PC-9 (cell line): ENCODE measurements at places on chromosomes 1 and 21. TPM values are rescaled to one million over a fixed set of nuclear protein-coding genes. Genes with fewer than 3 reads are reported as not detected.

- DNase-seq, result peak; percentile 52
These were observed 32.1 kb upstream of the PLA2G5 start for GRCh38 chr1:20037877-20038276.

DNA sequence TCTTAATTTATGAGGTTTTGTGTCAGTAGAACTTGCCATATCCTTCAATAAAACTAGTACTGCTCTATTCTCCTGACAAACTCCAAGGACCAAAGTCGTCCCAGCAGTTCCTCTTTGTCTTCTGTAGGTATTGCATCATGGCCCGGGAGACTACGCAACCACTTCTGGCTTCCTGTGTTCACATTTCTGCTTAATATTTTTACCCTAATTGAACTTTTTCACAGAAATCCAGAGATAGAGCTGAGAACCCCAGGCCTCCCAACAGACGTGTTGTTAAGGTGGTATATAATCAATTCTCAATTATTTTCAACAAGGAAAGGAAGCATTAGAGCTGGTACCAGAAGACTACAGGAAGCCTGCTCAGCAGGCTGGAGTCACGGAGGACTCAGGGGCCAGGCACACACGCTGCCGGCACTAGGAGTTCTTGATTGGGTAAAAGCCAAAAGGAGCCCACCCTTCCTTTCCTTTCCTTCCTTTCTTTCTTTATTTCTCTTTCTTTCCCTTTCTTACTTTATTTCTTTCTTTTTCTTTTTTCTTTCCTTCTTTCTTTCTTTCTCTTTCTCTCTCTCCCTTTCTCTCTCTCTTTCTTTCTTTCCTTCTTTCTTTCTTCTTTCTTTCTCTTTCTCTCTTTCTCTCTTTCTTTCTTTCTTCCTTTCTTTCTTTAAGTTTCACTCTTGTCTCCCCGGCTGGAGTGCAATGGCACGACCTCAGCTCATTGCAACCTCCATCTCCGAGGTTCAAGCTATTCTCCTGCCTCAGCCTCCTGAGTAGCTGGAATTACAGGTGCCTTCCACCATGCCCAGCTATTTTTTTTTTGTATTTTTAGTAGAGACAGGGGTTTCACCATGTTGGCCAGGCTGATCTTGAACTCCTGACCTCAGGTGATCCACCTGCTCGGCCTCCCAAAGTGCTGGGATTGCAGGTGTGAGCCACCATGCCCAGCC lies 173.7 kb downstream of the ZBTB18 start:
- DNase-seq, result no peak

GRCh38 chr1:40049725-40050124 lies 9.2 kb downstream of the CAP1 start:
- DNase-seq, result no peak

DNA sequence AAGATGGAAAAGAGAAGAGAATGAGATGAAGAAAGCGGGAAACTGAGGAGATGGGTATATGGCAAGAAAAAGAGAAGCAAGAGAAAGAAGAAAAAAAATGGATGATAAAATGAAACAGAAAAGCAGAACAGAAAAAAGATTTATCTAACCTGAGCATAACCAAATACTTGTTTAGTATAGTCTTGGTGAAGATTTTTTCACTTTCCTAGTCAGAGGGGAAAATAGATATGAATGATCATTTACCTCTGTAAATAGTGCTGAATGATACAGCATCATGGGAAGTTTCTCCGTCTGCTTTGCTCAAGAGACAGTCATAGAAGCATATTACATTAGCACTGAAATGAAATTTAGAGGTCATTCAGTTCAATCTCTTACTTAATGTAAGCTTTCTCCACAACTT lies 36.1 kb upstream of the PLPPR4 start:
- no peak for DNase-seq

DNA sequence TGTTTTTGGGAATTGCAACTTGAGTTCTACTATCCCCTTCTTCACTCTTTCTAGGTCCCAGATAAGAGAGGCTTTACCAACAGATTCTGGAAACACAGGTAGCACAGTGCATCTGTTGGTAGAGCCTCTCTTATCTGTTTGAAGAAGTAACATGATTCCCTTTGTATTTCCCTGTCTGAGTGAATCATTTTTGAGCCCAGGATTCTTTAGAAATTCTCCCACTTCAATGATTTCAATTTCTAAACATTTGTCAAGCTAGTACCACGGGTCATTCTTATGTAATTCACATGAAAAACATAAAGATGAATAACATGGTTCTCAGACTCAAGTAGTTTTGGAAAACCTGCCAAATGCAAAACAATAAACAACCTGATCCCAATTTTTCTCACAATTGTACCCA lies 72.0 kb upstream of the DUSP10 start:
- DNase-seq, result no peak

GRCh38 chr1:60857851-60858250 lies 224.5 kb upstream of the NFIA start:
- no peak for DNase-seq

- no peak for DNase-seq
These were observed 50.2 kb downstream of the PCNX2 start for GRCh38 chr1:233245191-233245765.

DNA sequence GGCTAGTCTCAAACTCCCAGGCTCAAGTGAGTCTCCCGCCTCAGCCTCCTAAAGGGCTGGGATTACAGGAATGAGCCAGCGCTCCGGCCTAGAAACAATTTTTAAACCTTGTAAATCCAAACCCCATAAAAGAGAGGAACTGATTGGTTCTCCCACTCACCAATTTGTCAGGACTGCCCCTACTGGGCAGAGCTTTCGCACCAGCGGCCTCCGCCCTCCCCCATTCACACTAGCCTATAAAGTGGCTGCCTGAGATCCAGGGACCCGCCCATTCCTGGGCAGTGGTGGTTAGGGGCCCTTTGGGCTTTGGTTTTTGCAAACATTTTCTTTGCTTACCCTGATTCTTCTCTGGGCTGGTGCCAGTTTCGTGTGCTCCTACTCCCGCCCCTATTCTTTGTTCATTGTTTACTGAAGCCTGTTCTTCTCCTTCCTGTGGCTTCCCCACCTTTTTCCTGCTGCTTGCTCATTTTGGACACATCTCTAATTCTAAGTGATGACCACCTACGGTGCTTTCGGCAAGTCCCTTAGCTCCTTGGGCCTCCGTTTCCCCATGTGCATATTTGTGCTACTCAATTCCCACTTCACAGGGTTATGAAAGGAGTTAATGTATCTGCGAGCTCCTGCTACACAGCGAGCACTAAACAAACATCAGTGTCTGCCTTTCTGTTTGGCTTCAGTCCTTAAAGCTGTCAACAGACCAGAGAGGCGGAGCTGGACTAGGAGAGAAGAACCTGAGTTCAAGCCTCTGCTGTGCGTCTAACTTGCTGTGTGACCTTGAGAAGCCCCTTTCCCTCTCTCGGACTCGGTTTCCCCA lies 39.8 kb upstream of the CLIC4 start:
- DNase-seq, result peak; percentile 85

DNA sequence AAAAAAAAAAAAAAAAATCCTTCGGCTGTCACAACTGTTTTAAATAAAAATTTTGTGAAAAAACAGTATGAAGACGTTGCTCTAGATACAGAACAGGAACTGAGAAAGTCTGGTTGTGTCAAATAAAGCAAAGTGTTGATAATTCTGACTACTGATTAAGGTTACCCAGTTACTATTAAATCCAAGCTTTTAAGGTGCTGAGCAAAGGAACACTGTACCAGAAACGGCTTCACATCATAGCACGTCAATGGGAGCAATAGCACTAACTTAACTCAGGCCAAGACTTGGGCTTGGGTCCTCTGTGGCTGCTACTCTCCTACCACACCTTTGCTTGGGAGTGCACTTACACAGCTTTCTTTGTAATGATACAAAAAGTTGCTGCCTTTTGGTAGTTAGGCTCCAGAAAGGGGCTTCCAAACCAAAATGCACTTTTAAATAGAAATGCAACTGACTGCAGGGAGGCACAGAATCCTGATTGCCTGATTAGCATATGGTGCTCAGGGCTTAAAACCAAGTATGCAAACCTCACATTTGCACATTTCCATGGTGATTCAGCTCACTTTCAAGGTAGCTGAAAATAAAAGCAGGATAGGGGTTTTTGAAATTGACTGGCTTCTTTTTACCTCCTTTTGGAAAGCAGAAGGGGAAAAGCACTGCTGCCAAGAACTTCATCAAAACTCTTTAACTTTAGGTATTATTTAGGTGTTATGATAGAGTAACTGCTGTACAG lies 6.3 kb downstream of the MCL1 start:
- no peak for DNase-seq

DNA sequence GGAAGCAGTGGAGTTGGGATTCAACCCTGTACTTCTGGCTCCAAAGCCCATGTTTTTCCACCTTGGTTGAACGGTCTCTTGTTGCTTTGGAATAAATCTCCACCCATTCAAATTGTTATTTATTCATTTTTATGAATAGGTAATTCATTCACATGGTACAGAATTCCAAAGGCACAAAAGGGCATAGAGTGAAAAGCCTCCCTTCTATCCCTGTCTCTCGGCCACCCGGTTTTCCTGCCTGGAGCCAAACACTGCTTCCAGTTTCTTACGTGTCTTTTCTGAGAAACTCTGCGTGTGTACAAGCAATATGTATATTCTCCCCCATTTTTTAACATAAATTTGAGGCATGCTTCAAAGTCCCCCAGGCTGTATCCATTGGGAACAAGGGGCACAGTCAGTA lies 3.9 kb downstream of the EXTL1 start:
- DNase-seq, result no peak

- DNase-seq, result peak; percentile 18
These were observed 1.1 kb downstream of the IKBKE start for GRCh38 chr1:206471415-206471801.

GRCh38 chr21:26148071-26148839 lies 22.3 kb downstream of the APP start:
- peak; percentile 26 for DNase-seq

GRCh38 chr21:19490481-19490880 lies 1086.9 kb upstream of the TMPRSS15 start:
- DNase-seq, result no peak

DNA sequence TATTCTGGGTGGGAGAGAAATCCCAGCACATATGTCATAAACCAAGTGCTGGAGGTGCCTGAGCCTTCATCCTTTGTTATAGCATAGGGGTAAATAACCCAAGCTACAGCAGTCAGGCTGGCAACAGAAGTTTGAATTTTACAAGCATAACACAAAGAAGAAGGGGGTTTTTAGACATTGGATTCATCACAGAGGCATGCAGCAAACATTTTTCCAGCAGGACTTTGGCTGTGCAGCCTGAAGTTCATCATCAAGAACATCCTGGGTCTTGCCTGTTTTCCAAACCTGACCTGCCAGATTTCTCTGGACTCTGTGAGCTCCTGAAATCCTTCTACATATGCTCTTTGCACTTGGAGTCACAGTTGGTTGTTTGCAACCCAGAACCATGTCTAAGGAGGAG lies 16.2 kb downstream of the PTGER3 start:
- no peak for DNase-seq

DNA sequence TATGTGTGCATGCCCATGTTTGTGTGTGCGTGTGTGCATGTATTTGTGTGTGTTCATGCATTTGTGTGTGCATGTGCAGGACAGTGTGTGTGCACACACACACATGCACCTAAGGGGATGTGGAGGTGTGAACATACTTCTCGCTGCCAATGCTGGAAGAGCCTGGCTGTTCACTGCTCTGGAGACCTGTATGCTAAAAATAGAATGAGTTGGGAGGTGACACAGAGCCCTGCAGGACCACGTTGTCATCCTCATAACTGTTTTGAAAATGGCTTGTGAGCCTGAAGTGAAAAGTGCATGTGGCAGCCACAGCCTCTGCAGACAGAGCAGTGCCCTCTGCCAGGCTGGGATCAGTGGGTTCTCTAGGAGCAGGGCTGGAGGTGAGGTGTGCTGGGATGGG lies 95.8 kb downstream of the AJAP1 start:
- no peak for DNase-seq

DMBX1 gene
- 0.79 and 1.0 TPM in 2 replicates for total RNA-seq

GRIK1 gene
- total RNA-seq, result not detected in 2 replicates

UBE2U gene
- total RNA-seq, result not detected in 2 replicates

THEM4 gene
- total RNA-seq, result 24.1 and 41.4 TPM in 2 replicates
